ENCODE measurements at places on chromosomes 7 and 10.
A peak's percentile ranks its signal among the peaks of the same experiment; 100 is the strongest.

GRCh38 chr7:96161897-96162296 lies 160.0 kb downstream of the SLC25A13 start:
- DNase-seq = no peak

DNA sequence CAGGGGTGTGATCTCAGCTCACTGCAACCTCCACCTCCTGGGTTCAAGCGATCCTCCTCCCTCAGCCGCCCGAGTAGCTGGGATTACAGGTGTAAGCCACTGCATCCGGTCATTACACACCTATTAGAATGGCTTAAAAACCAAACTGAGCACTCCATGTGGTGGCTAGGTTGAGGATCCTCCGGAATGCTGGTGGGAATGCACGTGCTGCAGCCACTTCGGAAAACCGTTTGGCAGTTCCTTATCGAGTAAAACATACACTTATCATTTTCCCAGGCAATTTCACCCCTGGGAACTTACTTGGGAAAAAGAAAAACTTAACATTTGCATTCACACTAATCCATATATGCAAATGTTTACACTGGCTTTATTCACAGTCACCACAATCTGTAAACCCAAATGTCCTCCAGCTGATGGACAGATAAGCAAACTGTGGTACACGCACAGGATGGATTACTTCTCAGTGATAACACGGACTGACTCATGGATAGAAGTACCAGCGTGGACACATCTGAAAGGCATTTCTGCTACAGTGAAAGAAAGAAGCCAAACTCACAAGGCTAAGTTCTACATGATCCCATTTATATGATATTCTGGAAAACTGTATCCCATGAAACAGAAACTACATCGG lies 20.4 kb downstream of the RFC2 start:
- DNase-seq = no peak

- no peak for DNase-seq
These were observed 156.5 kb upstream of the NPS start for GRCh38 chr10:127392351-127393235.

DNA sequence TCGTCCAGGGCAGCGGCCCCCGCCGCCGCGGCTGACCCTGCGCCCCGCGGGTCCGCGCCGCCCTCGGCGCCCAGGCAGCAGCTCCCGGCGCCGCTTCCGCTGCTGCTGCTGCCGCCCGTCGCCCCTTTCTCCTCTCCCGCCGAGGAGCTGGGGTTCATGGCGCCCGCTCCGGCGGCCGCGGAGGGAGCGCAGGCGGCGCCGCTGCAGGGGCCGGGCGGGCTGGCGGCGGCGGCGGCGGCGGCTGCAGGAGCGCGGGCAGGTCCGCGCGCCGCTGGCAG lies 286 bp downstream of the DGKI start:
- DNase-seq = no peak

- DNase-seq = peak; percentile 89
These were observed 296.5 kb upstream of the PITRM1 start for GRCh38 chr10:3468919-3469638.

GRCh38 chr10:132224343-132225072 lies 37.8 kb downstream of the DPYSL4 start:
- DNase-seq = no peak

GRCh38 chr10:124356701-124357560 lies 61.8 kb downstream of the OAT start:
- no peak for DNase-seq

DNA sequence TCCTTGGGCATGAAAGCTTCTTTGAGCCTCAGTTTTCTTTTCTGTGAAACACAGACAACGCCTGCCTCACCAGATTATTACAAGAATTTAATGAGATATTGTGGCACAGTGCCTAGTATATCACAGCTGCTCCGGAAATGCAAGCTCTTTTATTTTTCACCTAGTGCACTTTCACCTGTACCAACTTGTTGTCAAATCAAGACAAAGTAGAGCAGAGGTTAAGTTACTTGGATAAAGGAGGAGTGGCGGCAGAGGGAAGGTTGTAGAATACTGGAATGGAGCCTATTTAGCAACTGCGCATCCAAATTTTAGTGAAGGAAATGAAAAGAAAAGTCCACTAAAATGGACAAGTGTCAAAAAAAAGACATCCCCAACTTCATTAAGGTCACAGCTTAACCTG lies 54.9 kb upstream of the RHOBTB1 start:
- DNase-seq = no peak

GRCh38 chr10:34434119-34434594 lies 380.9 kb downstream of the PARD3 start:
- DNase-seq = peak; percentile 30

DNA sequence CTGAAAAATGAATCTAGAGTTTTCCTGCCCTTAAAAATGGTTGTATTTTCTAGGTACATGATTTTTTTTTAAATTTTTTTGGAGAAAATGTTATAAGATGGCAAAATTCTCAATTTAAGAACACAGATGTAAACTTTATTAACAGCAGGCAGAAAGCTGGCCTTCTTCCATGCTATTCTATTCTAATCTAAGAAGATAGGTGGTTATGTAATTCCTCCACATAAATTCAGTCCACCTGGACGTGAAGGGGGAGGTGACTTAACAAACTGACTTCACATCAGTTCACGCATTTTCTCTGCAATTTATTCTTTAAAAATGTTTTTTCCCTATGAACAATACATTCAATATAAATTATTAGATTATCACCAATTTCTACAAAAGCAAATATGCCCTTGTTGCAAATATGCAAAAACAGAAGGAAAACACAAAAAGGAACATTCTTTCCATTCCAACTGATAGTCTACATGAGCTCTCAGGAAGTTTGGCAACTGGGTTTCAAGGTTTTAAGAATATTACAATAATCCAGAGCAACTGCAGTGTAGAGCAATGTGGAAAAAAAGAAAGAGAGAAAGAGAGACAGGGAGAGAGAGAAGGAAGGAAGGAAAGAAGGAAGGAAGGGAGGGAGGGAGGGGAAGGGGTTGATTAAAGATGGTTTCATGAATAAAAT lies 76.8 kb downstream of the HIBADH start:
- no peak for DNase-seq
